BE2C (cell line): ENCODE measurements at places on chromosomes 5 and 9.

DNA sequence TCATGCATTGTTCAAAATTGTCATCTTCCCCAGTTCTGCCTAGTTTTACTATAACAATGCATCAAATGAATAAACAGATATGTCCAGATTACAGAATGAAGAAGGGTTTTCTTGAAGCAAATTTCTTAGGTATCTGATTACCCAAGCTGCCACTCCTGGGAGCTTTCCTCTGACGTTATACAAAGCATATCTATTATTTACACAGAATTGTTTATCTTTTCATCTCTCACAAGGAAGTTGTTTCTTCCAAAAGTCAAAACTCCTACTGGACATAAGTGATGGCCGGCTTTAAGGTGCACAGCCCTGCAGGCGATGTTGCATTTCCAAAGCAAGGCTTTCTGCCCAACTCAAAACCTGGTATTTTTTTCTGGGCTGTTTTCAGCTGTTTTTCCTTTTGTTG, 73.4 kb upstream of the ANKH start:
- no peak for DNase-seq

DNA sequence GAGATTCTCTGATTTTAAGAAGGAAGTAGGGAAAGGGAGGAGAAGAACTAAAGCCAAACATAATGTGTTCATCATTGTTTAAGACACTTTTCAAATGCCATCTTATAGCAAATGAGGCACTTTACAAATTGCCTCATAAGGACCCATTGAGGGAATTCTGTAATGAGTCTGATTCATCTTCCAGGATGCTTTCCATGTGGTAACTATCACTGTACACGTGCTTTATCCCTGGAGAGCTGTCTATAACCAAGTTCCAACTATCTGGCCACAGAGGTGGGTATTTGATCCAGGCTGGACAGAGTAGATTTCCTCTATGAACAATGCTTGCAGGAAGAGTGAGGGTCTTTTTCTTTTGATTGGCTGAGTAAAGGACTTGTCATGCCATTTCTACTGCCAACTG, 183.5 kb upstream of the NFIB start:
- no peak for DNase-seq

DNA sequence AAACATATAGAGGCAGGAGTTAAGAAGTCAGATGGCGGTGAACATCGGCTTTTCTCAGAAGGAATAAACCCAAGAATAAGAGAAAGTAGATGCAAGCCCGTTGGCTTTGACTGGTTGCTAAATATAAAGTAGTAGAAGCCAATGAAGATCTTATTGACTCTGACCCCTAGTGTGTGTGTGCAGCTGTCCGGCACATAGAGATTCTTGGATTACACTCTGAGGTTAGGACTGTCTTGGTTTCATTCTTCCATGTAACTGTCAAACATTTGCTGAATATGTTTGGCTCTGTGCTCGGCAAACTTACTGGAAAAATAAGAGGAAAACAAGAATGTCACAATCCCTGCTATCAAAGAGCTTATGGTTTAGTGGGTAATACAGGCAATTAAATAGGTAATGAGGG, 54.9 kb downstream of the ASTN2 start:
- DNase-seq = no peak

DNA sequence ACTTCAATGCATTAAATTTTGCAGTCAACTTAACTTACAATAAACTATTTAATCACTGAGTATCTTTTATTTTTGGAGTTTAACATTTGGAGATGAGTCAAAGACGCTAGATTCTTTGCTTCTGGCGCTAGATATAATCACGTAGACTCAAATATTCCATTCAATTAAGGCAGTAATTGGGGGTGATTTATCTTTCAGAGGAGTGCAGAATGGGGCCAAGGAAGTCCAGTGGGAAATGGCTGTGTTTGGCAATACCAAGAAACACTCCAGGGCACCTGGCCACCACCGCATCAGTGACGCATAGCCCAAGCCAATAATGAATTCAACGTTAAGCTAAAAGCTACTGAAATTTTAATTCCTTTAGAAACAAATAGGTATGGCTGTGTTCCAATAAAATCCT, 81.2 kb downstream of the PHAX start:
- DNase-seq = peak; percentile 21

DNA sequence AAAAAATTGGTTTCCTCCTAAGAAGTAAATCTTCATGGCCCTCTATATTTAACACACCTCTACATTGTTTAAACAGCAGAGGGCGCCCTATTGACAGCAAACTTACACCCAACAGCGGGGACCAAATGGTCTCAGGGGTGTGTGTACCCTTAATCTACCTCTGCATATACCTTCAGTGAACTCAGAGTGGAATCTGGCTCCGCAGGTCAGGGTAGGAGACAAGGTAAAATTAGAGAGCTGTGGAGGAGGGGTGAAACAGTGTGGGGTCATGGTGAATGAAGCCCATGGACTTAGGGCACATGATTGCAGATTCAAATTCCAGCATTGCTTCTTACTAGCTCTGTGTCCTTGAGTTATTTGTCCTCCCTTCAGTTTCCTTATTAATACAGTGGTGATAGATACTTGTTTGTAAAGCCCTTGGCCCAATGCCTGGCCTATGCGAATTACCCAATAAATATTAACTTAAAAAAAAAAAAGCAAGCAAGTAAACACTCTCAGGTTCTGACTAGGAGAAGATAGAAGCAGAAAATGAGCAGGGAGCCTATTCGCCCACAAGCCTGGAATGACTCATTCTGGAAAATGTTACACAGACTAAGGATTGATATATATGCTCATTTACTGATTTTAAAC, 122.9 kb downstream of the CAVIN4 start:
- peak; percentile 24 for DNase-seq

DNA sequence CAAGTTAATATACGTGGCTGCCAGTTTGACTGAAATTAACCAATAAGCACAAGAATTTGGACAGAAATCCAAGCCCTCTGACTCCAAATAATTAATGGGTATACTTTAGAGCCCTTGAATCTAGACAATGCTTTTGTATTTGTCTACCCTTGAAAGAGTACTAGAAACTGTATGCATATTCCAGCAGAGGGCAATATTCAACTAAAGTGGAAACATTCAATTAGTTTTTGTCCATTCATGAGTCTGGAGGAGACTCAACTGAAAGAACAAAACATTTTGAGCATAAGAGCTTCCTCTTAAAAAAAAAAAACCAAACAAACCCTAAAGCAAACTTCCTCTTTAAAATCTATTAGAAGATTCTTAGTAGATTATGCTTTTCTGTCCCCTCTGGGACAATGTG, 157.8 kb downstream of the ARHGEF28 start:
- no peak for DNase-seq

DNA sequence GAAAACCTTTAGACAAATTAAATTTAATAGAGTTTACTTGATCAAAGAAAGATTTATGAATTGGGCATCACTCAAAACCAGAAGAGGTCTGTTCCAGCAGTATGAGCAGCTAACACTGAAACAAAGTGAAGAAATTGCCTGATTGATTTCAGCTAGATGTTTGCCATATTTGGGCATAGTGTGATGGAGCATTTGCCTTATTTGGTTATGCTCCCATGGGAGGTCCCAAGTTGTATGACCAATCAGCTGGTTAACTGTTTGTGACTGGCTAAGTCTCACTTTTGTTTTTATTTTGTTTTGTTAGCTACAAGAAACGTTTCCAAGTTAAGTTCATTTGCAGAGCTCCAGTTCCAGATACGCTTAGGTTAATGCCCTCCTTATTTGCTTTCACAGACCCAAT, 53.3 kb upstream of the LMNB1 start:
- DNase-seq = no peak

- DNase-seq = no peak
Measured at GRCh38 chr5:65307931-65308330, 173.8 kb downstream of the ADAMTS6 start.

GRCh38 chr5:121949885-121950284, 11.9 kb upstream of the SRFBP1 start:
- peak; percentile 68 for DNase-seq

DNA sequence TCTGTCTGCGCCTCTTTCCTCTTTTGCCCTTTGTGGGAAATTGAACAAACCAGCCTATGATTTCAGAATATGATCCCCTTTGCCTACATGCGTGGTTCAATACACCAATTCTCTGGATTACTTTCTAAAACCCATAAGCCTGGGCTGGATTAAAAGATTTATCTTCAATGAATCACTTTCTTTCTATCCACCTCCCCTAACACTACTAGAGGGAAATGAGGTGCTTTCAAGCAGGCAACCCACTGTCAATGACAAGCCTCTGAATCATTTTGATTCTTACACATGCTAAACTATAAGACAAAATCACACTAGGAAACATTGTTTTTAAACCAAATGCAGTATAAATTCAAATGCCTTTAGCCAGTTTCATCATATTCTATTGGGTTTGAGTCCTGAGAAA, 257.5 kb downstream of the AGTPBP1 start:
- DNase-seq = no peak

DNA sequence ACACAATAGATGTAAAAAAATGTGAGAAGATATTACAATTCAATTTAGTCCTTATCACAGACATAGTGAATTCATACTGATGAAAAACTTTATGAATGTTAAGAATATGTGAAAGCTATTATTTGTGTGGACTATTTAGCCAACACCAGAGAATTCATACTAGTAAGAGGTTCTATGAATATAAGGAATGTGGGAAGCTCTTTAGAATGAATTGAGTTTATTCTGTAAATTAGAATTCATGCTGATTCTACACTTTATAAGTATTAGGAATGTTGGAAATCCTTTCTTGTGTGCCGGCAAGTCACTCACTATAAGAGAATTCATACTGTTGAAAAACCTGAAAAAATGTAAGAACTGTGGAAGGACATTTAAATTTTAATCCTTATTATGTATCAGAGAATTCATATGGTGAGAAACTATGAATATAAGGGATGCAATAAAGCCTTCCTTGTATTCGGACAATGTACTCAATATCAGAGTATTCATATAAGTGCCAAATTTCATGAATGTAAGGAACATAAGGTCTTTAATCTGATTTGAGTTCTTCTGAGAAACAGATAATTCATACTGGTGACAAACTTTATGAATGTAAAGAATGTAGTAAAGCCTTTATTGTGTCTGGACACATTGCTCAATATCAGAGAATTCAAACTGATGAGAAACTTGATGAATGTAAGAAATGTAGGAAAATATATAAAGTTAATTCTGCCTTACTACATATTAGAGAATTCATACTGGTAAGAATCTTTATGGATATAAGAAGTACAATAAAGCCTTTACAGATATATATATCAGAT, 21.6 kb upstream of the PCDHA1 start:
- no peak for DNase-seq

- DNase-seq = no peak
Measured at GRCh38 chr5:31433229-31433628, 98.7 kb downstream of the DROSHA start.

DNA sequence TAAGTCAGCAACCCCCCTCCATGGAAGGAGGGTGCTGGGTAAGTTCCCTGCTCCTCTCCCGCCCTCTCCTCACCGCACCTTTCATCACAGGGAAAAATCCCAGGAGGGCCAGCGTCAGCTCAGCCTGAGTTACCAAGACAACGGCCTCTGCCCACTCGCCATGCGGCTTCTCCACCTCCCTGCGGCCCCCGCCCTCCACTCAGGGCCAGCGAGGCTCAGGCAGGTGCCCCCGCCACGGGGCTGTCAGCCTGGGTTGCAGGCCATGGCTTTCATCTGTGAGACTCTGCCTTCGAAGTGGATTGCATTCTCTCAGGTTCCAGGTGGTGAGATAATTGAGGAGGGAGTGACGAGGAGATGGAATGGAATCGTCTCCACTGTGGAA, 27.2 kb upstream of the LAMC3 start:
- DNase-seq = no peak

DNA sequence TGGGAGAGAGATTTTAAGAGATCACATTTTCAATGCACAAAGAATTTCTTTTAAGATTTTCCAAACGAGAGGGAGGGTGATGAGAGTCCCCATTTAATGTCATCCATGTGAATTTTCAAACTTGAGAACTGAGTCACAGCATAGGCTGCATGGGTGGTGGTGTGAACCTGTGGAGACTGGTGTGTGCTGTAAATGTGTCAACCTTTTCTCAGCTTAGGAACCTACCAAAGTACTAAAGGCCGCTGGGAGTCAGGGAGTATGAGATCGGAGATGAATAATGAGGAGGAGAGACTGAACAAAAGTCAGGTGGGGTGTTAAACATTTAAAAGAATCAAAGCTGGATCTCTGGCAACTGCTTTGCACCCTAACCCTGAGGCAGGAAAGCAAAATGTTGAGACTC, 7.5 kb downstream of the ALDH1A1 start:
- no peak for DNase-seq

DNA sequence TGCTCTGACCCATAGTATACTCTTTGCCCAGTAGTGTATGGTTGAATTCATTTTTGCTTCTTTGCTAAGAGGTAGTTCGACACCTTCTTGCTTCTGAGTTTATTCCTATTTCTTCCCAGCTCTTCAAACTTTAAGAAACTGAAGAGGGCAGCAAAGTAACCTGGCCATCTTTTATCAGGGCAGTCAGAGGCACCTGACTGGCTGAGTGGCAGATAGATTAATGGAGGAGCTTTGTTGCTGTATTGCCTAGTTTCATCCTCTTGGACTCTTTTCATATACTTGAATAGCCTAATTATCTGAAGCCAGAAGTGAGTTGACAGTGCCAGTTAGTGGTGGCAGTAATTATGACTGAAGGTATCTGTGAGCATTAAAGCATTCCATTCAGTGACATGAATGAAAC, 82.5 kb downstream of the UHRF2 start:
- no peak for DNase-seq

DNA sequence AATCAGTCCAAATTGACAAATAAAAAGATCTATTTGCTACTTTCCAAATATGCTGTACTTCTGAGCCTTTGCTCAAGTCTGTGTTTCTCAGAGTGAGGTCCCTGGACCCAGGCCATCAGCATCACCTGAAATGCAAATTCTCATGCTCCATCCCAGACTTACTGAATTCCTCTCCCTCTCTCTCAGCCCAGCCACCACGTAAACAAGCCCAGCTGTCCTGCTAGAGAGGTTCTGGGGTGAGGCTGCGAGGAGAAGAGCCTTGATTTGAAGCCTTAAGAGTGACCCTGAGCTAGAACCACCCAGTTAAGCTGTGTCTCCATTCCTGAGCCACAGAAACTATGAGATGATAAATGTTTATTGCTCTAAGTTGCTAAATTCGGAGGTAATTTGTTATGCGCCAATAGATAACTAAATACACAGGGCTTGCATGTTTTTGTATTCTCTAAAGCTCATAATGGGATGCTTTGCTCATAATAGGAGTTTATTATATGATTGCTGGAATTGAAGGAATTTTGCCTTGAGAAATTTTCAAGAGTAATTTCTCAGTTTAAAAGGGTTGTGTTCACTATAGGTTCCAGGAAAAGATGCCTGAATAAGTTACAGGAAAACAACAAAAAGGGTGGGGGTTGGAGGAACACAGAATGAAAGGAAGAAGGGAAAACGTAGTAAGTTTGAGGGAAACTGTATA, 98.9 kb upstream of the SPATA31D4 start:
- DNase-seq = no peak

GRCh38 chr5:98095072-98095471, 678.4 kb upstream of the RGMB start:
- DNase-seq = no peak

- no peak for DNase-seq
Measured at GRCh38 chr9:35718721-35719511, 13.1 kb downstream of the TLN1 start.
